Suppressor macrophage treated with lipopolysaccharide for 1 hour (primary cell): ENCODE measurements at places on chromosomes 13 and 19.
A peak's percentile ranks its signal among the peaks of the same experiment; 100 is the strongest.

DNA sequence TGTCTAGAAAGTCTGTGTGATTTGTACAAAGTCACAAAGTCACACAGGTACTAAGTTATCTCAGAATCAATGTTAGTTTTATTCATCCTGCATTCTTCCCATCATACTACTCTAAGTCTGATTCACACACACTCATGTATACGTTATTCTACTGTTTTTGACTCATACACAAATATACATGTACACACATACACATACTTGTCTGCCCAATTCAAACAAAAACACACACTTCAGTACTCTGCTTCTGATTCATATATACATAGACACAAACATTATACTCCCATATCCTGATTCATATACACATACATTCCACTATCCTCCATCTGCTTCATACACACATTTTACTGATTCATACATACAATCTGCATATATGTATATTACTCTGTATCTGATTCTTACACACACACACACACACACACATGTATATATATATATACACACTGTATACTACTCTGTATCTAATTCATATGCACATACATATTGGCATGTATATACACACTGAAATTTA lies 69.3 kb downstream of the KLF12 start:
- no peak for DNase-seq

- peak; percentile 90 for DNase-seq
Observed at GRCh38 chr19:3618144-3618810, 8.3 kb downstream of the CACTIN start.

DNA sequence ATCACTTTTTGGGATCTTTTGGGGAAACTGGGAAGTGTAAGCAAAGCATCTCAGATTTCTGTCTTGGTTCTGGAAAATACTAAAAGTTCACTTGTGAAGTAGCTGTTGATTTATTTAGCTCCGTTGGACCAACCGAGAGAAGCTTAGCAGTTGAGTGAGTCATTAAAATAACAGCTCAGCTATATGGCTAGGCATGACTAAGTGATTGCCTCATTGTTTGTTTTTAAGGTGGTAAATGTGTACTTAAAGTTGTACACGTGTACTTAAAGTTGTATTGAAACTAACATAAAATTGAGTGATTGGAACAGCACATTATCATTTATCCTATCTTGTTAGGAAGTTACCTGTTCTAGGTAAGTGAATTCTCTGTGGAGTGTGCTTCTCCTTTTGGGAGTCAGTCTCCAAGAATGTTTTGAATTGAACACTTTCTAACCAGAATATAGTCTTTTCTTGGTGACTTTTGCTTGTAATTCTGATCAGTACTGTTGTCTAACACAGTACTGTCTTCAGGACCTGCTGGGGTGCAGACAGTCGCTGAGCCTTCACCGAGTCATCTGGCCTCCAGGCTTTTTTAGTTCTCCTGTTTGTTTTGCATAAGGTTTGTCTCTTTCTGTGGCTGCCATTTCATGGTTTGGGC lies 2.9 kb upstream of the DCUN1D2 start:
- DNase-seq: peak; percentile 67

- DNase-seq: no peak
Observed at GRCh38 chr19:31908496-31909225, 436.7 kb upstream of the ZNF507 start.

DNA sequence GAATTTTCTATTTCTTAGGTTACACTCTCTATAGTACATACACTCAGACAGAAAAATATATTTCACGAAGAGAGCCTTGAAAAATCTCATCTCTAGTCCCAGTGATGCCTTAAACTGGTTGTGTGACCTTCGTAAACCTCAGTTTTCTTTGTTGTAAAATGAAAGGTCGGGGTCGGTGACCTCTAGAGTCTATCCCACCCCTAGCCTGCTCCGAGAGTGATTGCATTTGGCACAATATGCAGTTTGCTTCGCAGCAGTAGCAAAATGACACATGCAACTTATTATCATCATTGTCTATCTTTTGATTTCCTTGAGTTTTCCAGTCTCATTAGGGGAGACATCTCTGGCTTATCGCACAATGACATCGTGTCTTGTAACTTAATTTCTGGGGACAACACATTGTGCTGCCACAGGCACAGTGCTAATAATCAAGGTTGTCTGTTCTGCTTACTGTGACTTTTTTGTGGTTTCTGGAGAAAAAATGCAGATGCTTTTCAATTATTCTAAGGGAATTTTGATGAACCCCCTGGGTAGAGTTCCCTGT lies 115.0 kb downstream of the GGACT start:
- no peak for DNase-seq

DNA sequence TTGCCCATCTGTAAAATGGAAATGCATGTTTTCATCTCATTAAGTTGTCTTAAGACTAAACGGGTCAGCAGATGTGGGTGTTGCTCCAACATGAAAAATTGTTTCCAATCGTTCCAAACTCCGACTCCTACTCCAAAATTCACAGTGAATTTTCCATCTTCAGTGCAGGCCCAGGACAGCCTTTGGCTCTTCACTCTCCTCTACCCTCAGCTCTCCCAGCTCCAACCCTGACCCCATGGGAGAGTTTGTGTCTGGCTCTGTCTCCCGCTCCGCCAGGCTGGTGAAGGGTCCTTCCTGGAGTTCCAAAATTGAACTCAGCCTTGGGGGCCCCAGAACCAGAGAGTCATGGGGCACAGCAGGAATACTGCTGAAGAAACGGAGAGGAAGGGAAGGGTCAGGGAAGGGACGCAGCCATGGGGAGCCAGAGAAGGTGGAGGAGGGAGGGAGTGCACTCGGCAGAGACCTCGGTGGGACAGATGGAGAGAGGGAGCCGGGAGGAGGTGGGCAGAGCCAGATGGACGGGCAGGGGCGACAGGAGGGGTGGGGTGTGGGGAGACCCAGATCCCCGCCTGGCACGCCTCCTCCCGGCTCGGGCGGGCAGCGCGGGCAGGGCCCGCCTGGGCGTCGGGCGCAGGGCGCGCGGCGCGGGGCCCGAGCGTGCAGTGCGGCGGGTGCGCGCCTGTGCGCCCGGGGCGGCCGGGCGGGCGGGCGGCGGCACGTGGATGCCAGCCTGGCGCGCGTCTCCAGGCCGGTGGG lies 45.6 kb downstream of the CELF5 start:
- no peak for DNase-seq

DNA sequence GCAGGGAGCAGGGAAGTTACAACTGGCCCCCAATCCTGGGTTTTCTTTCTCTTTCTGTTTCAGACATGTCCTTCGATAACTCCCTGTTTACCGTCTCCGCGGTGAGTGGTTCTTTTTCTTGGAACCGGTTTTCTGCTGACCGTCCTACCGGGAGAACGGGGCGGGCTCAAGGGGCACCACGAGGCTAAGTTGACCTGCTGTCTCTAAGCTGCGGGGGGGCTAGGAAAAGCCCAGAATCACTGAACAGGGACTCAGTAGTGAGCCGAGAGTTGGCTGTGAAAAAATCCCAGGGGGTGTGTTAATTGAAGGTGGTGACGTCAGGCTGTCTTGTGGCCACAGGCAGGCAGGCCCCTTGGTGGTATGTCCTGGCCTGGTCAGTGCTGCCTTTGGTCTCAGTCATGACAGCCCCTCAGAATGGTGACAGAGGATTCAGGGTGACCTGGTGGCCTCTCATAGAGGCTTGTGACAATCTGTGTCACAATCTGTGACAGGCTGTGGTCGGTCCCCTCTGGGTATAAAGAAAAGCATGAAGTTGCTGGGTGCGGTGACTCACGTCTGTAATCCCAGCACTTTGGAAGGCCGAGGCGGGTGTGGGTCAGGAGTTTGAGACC lies 8.1 kb upstream of the CARM1 start:
- DNase-seq: peak; percentile 70

DNA sequence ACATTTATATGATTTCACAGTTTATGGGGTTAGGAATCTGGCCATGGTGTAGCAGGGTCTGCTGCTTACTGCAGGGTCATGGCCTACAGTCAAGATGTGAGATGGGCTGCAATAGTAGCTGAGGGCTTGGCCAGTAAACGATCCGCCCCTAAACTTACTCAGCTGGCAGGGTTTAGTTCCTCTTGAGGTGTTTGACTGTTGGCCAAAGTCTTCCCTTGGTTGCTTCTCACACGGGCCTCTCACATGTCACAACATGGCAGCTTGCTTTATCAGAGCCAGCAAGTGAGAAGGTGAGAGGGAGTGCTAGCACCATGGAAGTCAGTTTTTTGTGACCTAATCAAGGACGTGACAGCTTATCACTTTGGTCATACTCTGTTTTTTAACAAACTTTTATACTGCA lies 77.1 kb downstream of the DNAJC3 start:
- DNase-seq: peak; percentile 6

GRCh38 chr13:31111136-31111535 lies 50.6 kb downstream of the HSPH1 start:
- peak; percentile 84 for DNase-seq

DNA sequence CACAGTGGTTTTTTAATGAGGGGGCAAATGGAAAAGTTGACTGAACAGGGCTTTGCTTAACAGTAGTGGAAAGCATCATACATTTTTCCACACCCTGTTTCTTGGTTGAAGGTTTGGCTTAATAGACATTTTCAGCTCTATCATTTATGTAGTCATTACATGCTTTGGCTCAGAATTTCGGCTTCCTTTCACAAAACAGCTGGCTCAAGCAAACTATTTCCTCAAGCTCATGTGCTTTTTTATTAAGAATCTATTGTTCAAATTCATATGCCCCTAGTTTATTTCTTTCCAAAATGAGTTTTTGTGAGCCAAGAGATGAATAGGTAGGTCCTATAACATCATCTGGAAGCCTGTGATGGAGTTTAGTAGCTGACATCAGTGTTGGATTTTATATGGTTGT lies 113.8 kb downstream of the SLITRK6 start:
- DNase-seq: no peak

DNA sequence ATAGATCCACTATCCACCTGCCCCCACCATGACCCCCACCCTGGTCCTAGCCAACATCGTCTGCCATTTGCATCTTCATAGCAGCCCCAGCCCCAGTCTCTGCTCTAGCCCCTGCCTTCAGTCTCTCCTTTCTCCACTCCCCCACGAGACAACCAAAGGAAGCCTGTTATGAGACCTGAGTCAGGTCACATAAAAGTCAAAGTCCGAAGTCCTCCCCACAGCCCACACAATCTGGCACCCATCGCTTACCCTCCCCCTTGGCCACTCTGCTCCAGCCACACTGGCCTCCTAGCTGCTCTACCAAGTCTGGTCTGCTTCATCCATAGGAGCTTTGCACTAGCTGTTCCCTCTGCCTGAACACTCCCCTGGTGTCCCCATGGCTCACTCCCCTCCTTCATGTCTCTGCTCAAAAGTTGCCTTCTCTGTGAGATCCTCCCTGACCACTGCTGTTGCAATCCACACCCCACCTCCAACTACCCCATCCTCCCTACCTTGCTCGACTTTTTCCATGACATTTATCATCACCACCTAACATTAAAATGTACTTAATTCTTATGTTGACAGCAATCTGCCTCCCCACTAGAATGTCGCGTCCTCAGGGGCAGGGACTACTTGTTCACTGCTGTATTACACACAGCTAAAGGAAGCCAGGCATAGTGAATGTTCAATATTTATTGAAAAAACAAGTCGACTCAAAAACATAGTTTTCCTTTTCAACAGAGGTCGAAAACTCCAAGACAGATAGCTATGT lies 1.2 kb upstream of the PLEKHG2 start:
- DNase-seq: peak; percentile 65

GRCh38 chr19:7203332-7203731 lies 90.9 kb downstream of the INSR start:
- no peak for DNase-seq

- DNase-seq: no peak
Observed at GRCh38 chr19:50239921-50240590, 36.6 kb downstream of the MYH14 start.

- peak; percentile 63 for DNase-seq
Observed at GRCh38 chr19:32289566-32290210, 55.7 kb upstream of the ZNF507 start.

DNA sequence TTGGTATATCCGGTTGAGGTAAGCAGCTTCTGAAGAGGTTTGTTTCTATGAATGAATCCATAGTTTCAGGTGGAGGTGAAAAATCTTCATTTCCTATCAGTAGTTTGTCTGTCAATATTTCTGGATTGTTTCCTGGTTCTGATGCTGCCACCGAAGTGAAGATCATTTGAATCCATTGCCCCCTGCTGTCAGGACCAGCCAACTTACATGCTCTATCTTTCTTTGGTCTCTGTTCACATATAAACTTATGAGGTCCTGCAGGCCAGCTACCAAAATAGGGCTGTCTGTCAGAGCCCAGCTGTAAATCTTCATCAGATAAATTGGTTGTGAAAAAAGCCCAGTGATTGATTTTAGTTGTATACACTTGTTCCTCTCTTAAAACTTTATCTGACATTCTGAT lies 15.2 kb upstream of the N4BP2L1 start:
- peak; percentile 72 for DNase-seq

GRCh38 chr19:49667473-49667872 lies 1.7 kb downstream of the BCL2L12 start:
- no peak for DNase-seq

DNA sequence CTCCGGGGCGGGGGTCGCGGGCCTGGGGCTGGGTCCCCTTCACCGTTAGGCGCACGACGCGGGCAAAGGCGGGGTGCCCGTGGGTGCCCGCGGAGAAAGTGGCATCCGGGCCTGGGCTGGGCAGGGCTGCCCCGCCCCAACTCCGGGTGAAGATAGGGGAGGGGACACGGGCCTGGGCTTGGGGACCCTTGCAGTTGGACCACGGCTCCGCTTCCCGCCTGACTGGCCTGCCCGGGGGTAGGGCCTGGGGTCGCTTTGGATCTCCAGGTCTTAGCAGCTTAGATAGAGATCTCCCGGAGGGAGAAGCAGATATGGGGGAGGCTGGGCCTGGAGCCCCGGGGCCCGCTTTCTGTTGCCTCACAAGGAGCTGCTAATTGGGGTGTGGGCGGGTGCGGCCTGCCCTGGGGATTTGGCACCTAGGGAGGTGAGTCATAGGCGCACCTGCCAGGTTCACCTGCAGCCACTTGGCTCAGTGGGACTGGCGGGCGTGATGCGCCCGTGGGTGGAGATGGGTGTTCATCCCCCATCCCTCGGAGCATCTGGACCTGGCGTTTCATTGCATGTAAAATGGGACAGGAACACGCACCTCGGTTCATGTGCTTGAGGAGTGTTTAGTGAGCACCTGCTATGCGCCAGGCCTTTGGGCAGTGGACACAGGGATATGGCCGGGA lies 585 bp downstream of the MAP1S start:
- DNase-seq: no peak

GRCh38 chr13:39955560-39955959 lies 300.1 kb downstream of the COG6 start:
- no peak for DNase-seq
